Activated naive CD8-positive, alpha-beta T cell treated with anti-CD3 and anti-CD28 coated beads, Interleukin-2, amount 50 U/mL, for 24 hours (primary cell): ENCODE measurements at places on chromosomes 12 and 14.
A peak's percentile ranks its signal among the peaks of the same experiment; 100 is the strongest.

- DNase-seq, result no peak
These were observed 17.9 kb downstream of the SNAPC1 start for GRCh38 chr14:61780125-61780524.

DNA sequence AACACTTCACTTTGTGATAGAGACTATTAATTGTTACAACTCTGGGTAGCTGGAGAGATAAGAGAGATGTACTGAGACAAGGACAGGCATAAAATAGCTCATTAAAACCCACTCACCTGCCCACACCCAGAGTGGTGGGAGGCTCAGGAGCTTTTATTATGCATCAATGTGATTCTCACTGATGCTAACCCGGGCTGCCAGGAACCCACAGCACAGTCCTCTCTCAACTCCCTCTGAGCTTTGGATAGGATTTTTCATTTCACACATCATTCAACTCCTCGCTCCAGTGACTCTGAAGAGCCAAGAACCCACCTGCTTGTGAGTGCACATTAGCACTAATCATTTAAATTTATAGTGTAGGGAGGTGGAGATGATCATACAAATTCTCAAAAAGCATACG, 827.9 kb downstream of the FLRT2 start:
- no peak for DNase-seq

DNA sequence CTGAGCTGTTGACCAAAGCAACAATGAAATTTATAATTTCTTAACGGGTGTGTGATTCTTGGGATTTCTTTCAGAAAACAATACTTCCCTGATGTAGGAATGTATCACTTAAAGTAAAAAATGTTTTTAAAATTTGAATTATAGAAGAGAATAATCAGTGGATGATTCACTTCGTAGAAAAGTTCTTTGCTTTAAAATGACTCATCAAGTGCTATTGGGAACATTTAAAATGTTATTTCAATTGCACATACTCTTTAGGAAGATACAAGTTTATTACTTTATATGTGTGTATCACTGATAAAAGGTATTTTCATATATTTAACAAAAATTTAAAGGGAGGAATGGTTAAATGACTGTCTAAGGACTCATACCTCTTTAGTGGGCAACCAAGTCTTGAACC, 155.3 kb downstream of the PDE3A start:
- DNase-seq, result no peak

DNA sequence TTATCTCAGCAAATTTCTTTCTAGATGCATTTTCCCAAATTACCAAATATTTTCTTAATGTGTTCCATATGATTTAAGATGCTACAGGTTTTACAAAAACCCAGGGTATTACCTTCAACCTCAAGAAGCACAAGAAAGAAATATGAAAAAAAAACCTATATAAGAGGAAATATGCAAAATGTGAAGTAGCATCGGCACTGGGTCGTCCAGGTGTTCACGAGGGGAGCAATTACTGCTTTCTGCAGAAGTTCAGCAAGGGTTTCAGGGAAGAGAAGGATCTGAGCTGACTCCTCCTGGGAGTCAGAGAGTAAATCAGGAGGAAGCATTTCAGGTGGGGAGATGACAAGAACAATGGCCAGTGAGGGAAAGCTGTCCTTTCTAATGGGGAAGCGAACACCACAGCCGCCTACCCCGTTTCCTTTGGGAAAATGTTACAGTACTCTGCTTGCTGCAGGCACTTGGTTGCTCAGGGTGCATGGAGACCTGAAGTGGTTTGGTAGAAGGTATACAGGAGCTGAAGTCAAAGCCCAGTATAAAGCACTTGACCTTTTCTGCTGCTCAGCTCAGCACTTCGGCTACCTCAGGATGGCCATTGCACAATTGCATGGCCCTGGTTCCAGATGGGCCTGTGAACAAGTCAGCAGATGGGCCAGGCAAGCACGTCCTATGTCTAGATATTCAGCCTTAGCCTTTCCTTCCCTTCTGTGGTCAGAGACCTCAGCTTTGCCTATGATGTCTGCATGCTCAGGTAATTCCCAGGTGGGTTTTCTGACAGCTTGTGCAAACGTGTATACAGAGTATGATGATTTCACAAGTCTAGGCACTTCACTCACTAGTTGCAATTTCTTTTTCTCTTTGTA, 155.6 kb downstream of the PAX9 start:
- no peak for DNase-seq

DNA sequence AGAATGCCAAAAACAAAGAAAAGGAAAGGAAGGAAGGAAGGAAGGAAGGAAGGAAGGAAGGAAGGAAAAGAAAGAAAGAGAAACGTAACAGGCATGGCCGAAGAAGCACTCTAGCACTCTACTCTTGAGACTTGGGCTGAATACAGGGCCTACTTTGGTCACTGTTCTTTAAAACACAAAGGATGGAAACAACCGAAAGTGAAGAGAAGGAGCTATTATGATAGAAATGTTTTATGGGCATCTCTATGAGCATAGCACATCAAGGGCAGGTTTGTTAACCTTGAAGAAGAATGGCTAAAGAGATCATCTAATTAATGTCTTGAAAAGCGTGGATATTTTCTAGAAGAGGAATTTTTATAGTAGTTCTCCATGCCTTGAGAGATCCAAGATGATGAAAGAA, 15.9 kb upstream of the OTX2 start:
- DNase-seq, result no peak

DNA sequence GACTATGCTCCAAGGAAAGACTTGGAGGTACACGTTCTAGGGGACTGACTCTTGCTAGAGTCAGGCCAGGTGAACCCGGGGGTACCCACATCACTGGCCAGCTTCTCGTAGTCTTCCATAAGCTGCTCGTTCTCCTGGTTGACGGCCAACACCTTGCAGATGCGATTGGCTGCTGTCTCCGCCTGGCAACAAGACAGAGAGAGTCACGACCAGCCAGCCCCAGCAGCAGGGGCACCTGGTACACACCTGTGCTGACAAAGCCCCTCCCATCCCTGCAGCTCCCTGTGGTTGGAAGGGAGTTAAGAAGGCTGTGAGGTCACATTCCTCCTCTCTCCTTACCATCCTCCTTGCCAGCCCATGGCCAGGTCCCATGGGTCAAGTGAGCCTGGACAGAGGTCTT, 85.5 kb downstream of the ACTN1 start:
- no peak for DNase-seq

DNA sequence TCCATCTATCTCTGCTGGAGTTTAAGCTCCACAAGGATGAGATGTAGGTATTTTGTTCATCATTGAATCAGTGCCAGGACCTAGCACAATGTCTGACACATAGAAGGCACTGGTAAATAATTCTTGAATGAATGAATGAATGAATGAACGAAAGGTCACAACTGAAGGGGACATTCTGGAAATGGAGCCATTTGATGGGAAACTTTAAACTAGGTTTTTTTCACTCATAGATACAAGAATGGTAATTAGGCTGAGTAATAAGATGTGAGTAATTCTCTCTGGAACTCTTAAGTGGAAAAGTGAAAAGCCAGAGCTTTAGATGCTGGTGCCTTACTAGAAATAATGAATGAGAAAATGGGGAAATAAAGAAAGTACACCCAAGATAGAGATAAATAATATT, 44.3 kb downstream of the SCN8A start:
- no peak for DNase-seq

GRCh38 chr12:89016970-89017778, 335.1 kb downstream of the DUSP6 start:
- peak; percentile 25 for DNase-seq

DNA sequence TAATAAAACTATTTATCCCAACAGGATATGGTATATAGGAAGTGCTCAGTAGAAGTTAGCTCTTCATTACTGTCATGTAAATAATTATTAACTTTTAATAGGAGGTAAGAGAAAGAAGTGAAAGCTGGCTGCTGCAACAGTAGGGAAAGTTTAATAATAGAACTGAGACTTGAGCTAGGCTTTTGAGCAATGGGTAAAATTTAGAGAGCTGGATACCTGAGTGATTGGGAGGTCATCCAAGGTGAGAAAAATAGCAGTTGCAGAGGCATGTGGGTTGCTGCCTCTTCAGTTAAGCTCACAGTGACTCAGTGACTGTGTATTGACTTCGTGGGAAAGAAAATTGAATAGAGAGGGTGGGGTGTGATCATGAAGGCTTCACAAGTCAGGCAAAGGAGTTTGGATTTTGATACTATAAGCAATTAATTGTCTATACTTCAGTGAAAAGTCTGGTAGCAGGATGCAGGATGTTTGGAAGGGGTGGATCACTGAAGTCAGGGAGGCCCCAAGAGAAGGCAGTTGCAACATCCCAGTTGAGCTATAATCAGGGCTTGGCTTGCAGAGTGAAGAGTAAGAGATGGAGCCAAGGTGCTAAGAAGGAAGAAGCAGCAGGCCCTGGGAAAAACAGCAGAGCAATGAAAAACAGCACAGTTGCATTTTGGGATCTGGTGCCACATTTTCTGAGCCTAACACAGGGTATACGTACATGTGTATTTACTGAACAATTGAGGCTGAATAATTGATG, 172.0 kb upstream of the FRMD6 start:
- no peak for DNase-seq

- peak; percentile 66 for DNase-seq
These were observed 61.4 kb downstream of the VWF start for GRCh38 chr12:6062757-6063735.

DNA sequence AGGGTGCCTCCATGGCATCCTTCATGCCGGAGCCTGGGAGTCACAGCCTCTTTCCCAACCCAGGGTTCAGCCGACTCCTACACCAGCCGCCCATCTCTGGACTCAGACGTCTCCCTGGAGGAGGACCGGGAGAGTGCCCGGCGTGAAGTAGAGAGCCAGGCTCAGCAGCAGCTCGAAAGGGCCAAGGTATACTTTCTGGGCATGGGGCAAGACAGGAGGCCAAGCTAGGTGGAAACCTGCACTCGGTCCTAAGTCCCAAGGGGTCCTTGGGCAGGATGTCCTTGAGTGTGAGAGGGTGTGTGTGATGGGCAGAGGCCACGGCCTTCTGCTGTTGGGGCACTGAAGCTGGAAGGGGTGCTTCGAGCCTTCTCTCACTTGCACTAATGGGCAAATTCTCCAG, 5.0 kb downstream of the CACNB3 start:
- DNase-seq, result no peak

GRCh38 chr12:11482955-11483354, 87.6 kb upstream of the PRB2 start:
- no peak for DNase-seq

- peak; percentile 28 for DNase-seq
These were observed 732 bp downstream of the ZNF664 start for GRCh38 chr12:123973552-123974341.

- no peak for DNase-seq
These were observed 134.1 kb downstream of the NCOR2 start for GRCh38 chr12:124433147-124433874.

GRCh38 chr14:78764645-78765044, 594.5 kb downstream of the NRXN3 start:
- no peak for DNase-seq

DNA sequence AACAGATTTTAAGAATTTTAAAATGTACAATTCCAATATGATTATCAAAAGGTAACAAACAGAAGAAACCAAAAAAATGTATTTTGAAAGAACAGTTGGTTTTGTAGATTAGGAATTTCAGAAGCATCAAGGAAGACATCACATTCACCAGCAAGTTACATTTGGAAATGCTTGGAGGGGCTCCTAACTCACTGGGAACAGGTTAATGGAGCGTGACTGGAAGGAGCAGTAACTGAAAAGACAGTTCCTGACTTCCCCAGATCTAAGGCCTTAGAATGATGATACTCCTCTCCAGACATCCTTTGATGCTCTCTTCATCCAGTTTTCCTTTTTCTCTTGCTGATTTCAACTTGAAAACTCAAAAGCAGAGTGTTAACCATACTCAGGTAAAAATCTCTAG, 220.0 kb upstream of the EGLN3 start:
- no peak for DNase-seq

GRCh38 chr12:12979126-12979525, 20.9 kb downstream of the HEBP1 start:
- DNase-seq, result no peak

GRCh38 chr12:29519585-29520182, 22.2 kb upstream of the OVCH1 start:
- peak; percentile 10 for DNase-seq

- DNase-seq, result no peak
These were observed 6.4 kb upstream of the TMED10 start for GRCh38 chr14:75182821-75183220.

- DNase-seq, result no peak
These were observed 446.0 kb upstream of the DCN start for GRCh38 chr12:91628656-91629055.

- DNase-seq, result no peak
These were observed 778.9 kb downstream of the TMTC2 start for GRCh38 chr12:83465632-83466031.

DNA sequence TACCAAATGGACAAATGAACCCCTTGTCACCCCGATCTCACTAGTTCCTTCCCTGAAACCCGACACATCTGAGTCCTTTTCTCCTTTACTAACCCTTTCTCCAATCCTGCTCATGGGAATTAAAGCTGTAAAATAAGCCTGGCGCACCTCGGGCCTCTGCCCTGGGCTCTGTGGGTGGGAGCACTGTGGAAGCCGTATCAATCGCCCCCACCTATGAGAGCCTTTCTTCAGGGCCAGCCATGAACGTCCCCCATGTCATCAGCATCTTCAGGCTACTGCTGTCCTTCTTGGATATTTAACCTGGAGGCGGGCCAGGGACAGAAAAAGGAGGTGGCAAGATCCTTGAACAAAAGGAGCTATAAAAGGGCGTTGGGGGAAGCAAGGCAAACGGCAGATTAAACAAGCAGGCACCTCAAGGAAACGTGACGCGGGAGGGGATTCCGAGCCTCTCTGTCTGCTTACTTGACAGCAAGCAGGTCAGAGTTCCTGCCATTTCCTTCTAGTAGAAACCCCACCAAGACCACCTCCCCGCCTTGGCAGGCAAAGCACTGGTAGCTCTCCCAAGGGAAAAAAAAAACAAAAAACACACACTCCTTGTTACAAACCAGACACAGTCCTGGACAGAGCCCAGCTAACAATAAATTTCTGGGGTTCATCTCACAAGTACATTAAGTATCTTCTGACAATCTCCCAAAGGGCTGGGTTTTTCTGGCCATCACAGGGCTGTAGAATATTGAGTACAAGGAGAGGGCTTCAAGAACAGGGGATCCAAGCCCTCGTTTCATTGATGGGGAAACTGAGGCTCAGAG, 62.9 kb downstream of the DPF3 start:
- DNase-seq, result no peak

DNA sequence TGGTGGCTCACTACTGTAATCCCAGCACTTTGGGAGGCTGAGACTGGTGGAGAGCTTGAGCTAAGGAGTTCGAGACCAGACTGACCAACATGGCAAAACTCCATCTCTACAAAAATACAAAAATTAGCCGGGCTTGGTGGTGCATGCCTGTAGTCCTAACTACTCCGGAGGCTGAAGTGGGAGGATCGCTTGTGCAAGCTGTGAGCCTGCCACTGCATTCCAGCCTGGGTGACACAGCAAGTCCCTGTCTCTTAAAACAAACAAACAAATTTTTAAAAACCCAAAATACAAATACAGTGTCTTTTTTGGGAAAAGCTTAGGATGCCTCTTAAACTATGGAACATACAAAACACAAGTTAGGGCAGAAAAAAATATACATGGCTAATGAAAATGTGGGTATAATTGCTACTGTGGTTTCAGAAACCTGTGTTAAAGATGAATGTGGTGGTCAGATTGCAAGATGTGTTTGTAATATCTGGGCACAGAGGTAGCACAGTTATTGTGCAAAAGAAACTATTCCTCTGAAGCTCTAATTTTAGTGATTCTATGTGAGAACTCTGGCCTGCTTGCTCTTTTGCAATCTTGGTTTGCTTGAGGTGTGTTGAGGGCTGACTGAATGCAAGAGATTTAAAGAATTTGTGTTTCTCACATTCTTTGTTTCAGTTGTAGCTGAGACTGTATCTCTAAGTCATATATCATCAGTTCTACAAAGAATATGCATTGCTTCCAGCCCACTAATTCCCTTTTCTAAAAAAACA, 3.9 kb upstream of the HSPA2 start:
- DNase-seq, result no peak

- DNase-seq, result peak; percentile 17
These were observed 57.3 kb downstream of the TTC7B start for GRCh38 chr14:90758959-90759358.
